ENCODE measurements at places on chromosomes 7 and 10. TPM values are rescaled to one million over a fixed set of nuclear protein-coding genes. Genes with fewer than 3 reads are reported as not detected.

GRCh38 chr10:99395750-99396445 lies 34.5 kb downstream of the GOT1 start:
- H3K27ac ChIP-seq = peak overlapping the region; percentile 34
- DNase-seq = peak; percentile 39
- H3K4me1 ChIP-seq = no peaks in the 10 kb centered on the region
- no peaks in the 10 kb centered on the region for H3K27me3 ChIP-seq
- H3K4me3 ChIP-seq = no peak overlapping the region
- H3K36me3 ChIP-seq = no peaks in the 10 kb centered on the region

Gene HOXA1
- 0.44 TPM for total RNA-seq

DNA sequence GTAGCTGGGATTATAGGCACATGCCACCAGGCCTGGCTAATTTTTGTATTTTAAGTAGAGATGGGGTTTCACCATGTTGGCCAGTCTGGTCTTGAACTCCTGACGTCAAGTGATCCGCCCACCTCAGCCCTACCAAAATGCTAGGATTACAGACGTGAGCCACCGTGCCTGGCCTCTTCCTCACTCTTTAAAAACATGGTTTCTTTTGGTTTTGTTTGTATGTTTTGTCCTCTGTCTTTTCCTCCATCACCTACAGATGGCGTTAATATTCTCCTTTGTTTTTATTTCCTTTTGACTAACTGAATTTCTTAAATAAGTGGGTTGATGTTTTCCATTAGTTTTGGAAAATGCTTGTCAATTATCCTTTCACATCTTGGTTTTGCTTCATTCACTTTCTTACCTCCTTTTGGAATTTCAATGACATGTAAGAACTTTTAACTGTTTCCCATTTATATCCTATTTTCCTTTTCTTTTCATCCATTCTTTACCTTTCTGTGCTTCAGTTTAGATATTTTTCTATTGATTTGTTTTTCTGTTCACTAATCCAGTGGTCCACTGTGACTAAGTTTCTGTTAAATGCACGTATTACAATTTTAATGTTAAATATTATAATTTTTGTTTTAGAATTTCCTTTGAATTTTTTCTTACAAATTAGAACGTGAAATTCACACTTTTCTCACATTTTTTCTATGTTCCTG lies 104.1 kb downstream of the ZNF467 start:
- no peak overlapping the region for H3K27ac ChIP-seq
- no peak for DNase-seq
- H3K4me3 ChIP-seq = no peak overlapping the region
- no peaks in the 10 kb centered on the region for H3K36me3 ChIP-seq

DNA sequence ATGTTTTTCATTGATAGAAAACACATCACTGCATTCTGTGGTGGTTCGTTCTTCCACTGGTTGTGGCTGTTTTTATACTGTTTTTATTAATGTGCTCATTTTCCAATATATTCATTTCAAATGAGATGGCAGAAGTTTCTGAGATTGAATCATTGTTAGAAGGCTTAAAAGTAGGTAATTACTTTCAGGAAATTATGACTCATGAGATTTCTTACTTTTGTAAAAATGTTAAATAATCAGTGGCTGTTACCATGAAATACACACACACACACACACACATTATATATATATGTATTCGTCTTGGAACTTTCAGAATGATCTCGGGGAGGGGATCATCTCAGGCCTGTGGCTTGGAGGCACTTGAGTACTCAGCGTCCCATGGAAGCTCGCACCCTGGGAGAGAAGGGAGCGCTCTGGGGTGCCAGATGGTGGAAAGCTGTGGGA lies 66.1 kb downstream of the ZMYND11 start:
- no peak overlapping the region for H3K27ac ChIP-seq
- no peak for DNase-seq
- H3K4me3 ChIP-seq = no peak overlapping the region
- H3K4me1 ChIP-seq = no peaks in the 10 kb centered on the region
- H3K27me3 ChIP-seq = no peaks in the 10 kb centered on the region

GRCh38 chr7:100866729-100867039 lies 503 bp upstream of the TRIP6 start:
- H3K36me3 ChIP-seq = no peaks in the 10 kb centered on the region
- peak overlapping the region; percentile 100 for H3K27ac ChIP-seq

DNA sequence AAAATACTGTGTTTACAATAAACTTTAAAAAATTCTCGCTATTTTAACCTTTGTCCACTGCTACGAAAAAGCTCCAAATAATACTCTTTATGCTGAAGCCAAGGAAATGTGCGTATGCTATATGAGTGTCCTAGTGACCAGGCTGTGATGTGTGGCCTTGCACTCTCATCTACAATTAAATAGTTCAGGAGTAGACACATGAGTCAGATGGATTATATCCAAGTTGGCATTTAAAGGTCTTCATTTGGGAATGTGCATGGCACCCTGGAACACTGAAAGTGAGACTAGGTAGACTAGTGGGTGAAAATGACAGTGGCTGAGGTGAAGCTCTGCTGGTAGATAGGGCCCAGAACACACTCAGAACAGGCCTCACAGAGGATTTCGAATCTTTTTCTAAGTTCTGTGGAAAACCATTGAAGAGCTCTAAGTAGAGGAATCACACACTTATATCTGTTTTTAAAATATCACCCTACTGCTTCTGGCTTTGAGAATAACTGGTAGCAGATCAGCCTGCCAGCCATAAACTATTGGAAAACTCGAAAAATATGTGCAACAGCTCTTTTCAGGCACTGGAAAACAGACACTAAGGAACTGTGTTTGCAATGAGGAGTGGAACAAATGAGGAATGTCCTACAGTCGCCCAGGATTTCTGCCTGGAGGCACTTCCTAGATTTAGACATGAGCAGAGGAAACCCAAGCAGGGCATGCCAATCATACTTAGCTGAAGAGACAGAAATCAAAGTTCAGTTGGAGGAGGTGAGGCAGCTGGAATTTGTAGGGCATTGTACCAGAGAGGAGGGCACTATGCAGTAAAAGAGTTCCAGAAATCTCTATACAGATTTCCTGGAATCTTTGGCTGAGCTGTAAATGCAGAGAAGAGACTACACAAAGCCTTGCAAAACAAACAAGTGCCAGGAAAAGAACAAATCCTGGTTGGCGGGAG lies 603.8 kb upstream of the LRRTM3 start:
- DNase-seq = no peak
- no peaks in the 10 kb centered on the region for H3K36me3 ChIP-seq
- H3K27ac ChIP-seq = peak overlapping the region; percentile 29
- no peaks in the 10 kb centered on the region for H3K27me3 ChIP-seq

Gene VIPR2
- 4.6 TPM for total RNA-seq

DNA sequence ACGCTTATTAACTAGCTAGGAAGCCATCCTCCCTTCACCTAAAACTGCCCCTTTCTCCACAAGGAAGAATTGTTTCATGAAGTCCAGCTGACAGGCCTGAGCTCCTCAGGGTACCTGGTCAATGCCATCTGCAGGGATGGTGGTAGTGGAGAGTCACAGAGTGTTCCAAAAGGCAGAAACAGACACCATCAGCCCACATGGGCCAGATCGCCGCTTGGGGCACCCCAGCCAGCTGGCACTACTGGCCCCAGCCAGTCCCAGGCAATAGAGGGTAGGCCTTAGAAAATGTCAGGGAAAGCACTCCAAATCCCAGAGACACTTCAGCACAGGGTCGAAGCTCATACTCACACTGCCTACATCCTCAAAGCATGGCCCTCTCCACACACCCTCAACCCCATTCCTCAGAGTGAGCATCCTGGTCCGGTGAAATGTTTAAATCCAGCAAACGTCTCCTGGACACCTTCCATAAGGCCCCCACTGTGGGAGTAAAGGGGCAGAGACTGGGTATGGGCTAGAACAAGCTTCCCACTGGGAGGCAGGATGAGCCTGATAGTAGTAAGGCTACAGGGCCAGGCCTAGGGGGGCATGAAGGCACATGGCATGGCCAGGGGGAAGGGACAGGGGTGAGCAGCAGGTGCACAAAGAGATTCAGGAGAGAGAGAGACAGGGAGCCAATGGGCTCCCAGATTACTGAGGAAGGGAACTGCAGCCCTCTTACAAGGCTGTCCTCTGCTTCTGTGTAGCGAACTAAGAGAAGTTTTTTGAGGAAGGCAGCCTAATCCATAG lies 1.9 kb downstream of the LRRC20 start:
- H3K4me1 ChIP-seq = no peaks in the 10 kb centered on the region
- no peak overlapping the region for H3K4me3 ChIP-seq
- no peaks in the 10 kb centered on the region for H3K36me3 ChIP-seq
- H3K27me3 ChIP-seq = no peaks in the 10 kb centered on the region

- DNase-seq = no peak
- no peaks in the 10 kb centered on the region for H3K36me3 ChIP-seq
Measured at GRCh38 chr10:112456533-112456932, 9.5 kb downstream of the VTI1A start.

- no peaks in the 10 kb centered on the region for H3K27me3 ChIP-seq
- no peak overlapping the region for H3K4me3 ChIP-seq
- no peaks in the 10 kb centered on the region for H3K4me1 ChIP-seq
- no peaks in the 10 kb centered on the region for H3K36me3 ChIP-seq
Measured at GRCh38 chr10:74027702-74028101, 29.8 kb downstream of the VCL start.

DNA sequence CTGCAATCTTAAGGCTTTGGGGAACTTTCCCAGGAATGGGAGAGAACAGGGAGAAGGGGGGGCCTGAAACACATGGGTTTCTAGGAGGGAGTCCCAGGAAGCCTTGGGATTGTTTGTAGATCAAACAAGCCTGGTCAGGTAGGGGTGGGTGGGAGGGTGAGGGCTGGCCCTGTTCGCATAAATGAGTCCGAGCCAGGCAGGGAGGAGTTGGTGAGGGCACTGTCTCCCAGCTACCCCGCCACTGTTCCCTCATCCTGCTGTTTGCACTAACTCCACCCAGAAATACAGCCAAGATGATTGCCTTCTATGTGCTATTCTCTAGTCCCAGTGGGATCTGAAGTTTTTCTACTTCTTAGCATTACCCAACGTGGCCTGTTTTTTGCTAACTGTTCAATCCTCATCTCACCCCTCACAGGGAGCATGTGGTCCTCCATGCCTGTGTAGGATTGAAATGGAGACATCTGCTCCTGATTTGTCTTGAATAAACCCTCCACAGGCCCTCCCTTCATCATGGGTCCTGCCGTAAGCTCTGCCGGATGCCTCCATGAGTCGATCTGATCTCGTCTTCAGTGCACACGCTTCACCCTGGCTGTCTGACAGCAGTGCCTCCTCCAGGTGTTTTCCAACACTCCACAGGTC lies 257.0 kb downstream of the COBL start:
- H3K36me3 ChIP-seq = no peaks in the 10 kb centered on the region
- H3K4me3 ChIP-seq = no peak overlapping the region
- DNase-seq = no peak
- H3K27ac ChIP-seq = no peak overlapping the region
- no peaks in the 10 kb centered on the region for H3K27me3 ChIP-seq

DNA sequence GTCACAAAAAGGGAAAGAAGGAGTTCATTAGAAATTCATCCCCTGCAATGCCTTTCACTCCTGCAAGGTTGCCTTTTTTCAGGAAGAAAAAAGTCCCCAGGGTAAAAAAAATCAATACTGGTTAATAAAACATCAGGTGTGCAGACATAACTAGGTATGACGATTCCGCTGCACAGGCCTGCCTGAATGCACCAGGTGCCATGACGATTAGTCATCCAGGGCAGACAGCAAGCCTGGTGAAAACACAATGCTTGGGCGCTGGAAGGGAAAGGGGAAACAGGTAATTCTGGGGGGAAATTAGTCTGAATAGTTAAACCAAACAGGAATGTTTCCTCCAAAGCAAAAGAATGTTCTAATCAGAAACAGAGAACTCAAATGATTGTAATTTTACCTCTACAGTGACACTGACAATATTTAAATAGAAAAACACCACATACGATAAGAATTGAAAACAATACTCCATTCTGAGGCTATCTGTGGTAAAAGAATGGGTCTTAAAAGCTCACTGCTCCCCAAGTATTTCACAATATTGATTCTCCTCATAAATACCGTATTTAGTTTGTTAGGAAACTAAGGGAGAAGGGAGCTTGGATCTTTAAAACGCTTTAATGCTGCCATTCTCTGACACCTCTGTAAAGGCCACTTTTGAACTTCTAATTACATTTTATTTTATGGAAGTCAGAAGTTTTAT lies 45.2 kb downstream of the VPS41 start:
- no peak for DNase-seq
- H3K4me1 ChIP-seq = no peaks in the 10 kb centered on the region
- H3K36me3 ChIP-seq = peaks cover 4% of the 10 kb centered on the region
- no peaks in the 10 kb centered on the region for H3K27me3 ChIP-seq
- H3K4me3 ChIP-seq = no peak overlapping the region
- no peak overlapping the region for H3K27ac ChIP-seq

- no peaks in the 10 kb centered on the region for H3K27me3 ChIP-seq
- DNase-seq = no peak
- H3K36me3 ChIP-seq = no peaks in the 10 kb centered on the region
- H3K4me3 ChIP-seq = no peak overlapping the region
- H3K4me1 ChIP-seq = no peaks in the 10 kb centered on the region
Measured at GRCh38 chr7:22181663-22182062, 175.3 kb downstream of the RAPGEF5 start.

Data from breast epithelium (tissue), 4 donors.